Fibroblast of the conjunctiva (primary cell): ENCODE measurements at places on chromosomes 5 and 9.

- no peak for DNase-seq
Measured at GRCh38 chr9:80931163-80931562, 758.2 kb downstream of the TLE1 start.

- DNase-seq = no peak
Measured at GRCh38 chr9:34125681-34126206, 754 bp downstream of the DCAF12 start.

GRCh38 chr9:137663584-137663983 lies 44.8 kb downstream of the EHMT1 start:
- DNase-seq = no peak

- DNase-seq = no peak
Measured at GRCh38 chr9:132018957-132019405, 60.7 kb downstream of the MED27 start.

- DNase-seq = no peak
Measured at GRCh38 chr5:33309536-33310345, 131.0 kb upstream of the TARS1 start.

DNA sequence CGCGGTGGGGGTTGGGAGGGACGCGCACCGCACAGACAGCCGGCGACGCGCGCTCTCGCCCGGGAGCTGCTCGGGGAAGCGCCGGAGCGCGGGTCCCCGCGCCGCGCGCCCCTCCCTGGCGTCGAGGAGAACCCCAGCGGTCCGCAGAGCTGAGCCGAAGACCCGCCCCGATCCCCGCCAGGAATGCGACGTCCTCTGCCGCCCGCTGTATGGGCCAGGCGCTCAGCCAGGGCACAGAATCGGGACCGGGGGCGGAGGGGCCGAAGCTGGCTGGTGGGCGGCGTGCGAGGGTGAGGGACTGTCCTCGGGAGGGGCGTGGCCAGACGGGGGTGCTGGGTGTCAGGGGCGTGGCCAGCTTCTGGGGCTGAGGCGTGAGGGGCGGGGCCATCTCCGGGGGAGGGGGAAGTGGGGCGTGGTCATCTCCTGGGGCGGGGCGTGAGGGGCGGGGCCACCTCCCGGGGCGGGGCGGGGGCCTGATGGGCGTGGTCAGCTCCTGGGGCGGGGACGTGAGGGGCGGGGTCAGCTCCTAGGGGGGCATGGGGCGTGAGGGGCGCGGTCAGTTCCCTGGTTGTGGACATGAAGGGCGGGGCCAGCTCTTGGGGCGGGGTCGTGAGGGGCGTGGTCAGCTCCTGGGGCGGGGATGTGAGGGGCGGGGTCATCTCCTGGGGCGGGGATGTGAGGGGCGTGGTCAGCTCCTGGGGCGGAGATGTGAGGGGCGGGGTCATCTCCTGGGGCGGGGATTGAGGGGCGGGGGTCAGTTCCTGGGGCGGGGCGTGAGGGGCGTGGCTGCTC lies 965 bp downstream of the PTGDS start:
- no peak for DNase-seq
